ENCODE measurements at places on chromosomes 12 and 14.
A peak's percentile ranks its signal among the peaks of the same experiment; 100 is the strongest.

DNA sequence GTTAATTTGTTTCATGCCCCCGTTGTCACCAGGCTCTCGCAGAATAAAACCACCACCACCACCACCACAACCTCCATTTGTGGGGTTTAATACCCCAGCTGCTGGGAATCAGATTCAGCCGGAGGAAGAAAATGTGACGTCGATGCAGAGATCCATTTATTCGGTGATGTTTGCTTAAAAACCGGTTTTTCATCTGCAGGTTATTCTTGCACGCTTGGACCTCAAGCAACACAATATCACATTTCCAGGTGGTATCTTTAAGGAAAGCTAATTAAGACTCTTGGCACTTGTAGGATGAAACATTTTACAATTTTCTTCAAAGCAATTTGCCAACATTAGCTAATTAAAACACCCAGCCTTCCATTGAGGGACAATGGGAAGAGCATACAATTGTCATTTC is 39.8 kb downstream of the SPRING1 start:
- no peak for DNase-seq

DNA sequence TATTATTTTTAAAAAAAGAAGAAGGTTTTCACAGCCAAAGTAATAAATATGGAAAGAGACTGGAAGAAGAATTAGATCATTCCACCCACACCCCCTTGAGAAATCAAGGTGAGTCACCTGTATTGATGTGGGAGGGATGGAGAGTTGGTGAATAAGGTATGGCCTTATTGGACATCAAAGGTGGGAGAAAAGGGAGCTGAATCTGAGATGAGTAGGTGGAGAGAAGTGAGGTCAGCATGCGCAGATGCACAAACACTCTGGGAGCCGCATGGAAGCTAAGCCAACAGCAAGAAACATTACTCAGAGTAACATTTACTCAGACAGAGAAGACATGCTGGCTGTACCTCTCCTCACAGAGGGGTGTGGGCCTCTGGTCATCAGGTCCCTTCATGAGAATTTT is 113.1 kb upstream of the FOXG1 start:
- DNase-seq = no peak

GRCh38 chr14:101729382-101729781 is 32.1 kb upstream of the PPP2R5C start:
- no peak for DNase-seq

DNA sequence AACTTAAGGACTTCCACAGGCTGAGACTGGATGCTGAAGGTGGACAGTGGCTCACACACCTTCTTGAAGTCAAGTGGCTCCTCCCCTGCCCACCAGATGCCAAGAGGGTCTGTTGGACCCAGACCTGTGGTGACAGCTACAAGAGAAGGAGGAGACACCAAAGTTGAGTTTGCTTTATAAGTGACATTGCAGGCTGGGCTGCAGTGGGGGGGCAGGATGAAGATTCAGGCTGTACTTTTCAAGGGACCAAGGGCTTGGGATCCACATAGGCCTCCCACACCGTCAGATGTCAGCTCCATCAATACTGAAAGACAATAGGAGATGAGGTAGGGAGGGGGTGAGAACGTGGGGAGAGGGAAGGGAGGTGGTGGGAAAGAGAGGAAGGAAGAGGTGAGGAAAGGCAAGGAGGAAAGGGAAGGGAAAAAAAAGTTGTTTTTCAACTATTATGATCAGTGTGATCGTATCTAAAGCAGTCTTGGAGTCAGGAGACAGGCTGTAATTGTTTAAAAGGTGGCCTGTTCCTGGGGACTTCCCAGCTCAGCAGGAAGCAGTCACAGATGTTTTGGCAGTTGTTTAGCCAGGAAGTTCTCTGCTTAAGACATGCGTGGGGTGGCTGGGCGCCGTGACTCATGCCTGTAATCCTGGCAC is 84.1 kb upstream of the RESF1 start:
- DNase-seq = peak; percentile 52

- no peak for DNase-seq
Measured at GRCh38 chr14:86943391-86944365, 1049.3 kb downstream of the GALC start.

- no peak for DNase-seq
Measured at GRCh38 chr14:44369401-44370123, 137.5 kb downstream of the FSCB start.

Data from stimulated activated CD8-positive, alpha-beta memory T cell treated with anti-CD3 and anti-CD28 coated beads, Interleukin-15, amount 100 ng/mL, for 48 hours (primary cell).